ENCODE measurements at places on chromosomes 3 and 15.

DNA sequence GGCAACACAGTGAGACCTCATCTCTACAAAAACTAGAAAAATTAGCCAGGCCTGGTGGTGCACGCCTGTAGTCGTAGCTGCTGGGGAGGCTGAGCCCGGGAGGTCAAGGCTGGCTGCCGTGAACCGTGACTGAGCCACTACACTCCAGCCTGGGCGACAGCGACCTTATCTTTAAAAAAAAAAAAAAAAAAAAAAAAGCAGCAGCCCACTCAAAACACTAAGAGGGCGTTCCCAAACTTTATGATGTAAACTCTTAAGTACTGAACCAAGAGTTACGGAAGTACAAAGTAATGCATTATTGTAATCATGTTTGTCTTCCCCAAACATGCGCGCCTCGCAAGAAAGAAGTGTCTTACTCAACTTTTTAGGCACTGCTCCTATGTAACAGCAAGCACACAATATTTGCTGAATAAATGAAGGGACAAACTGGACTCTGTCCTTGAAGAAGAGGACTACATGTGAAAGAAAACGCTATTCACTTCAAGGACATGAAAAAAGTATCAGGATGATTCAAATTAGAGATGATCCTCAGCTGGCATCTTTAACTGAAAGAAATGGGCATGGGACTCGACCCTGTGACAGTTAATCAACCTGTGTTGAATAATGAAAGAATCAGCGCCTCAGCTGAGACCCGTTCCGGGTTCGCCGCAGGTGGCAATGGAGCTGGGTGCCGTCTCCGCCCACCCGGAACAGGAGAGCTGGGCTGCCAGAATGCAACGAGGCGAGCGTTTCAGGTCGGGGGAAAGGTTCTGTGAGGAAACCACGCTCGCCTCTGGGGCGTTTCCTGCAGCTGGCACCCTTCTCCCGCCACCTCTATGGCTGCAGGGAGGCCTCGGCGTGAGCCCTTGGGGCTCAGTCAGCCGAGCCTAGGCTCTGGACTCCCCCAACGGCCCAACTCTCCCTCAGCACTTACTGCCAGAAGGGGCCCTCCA, 718 bp downstream of the SPG11 start:
- peak; percentile 79 for DNase-seq

- DNase-seq = no peak
Measured at GRCh38 chr15:88246081-88246480, 10.5 kb downstream of the NTRK3 start.

DNA sequence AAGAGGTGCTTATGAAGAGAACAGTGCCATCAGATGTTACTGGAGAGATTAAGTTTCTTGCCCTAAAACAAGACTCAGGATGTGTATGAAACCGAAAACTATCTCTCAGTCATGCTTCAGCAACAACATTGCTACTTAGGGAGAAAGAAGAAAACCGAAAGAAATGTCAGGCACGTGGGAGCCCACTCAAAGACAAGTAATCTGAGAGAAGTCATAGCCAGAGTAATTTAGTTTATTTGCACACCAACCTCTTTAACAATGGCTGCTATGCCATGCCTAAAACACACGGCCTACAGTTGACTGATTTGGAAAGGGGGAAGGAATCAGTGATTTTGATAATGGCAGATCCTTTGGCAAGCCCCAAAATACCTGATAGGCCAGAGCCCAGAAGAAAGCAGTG, 162.9 kb downstream of the TIGIT start:
- no peak for DNase-seq

- DNase-seq = peak; percentile 67
Measured at GRCh38 chr3:53102601-53103147, 27.6 kb downstream of the RFT1 start.

DNA sequence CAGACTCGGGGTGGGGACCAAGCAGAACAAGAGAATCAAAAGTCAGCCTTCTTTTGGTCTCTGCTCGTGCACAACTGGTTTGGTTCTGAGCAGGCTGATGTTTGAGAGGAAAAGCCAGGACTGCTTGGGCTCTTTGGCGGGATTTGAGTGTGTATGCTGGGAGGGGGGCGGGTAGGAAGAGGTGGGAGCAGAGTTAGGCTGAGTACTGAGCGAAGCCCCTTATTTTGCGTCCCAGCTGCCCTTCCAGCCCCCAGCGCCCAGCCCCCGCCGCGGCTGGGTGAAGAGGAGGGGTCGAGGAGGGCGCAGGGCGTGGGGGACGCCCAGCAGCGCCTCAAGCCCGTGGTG, 153.5 kb upstream of the GOLIM4 start:
- no peak for DNase-seq

- DNase-seq = no peak
Measured at GRCh38 chr3:188220988-188221818, 67.2 kb downstream of the LPP start.

DNA sequence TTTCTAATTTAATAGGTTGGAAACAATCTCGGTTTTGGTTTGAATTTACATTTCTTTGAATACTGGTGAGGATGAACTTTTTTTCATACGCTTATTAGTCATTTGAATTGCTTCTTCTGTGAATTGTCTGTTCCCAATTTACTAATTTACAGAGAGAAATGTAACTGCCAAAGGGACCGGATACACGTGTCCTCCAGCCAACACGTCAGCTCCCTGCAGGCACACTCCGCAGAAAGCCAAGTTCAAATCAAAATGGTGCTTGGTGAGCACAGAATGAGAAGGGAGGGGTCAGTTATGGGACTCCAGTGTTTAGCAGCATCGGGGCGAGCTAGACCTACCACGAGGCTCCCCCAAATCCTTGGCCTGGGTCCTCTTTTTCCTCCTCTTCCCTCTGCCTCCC, 10.8 kb upstream of the TSEN2 start:
- DNase-seq = no peak

GRCh38 chr15:99686290-99686689, 46.9 kb downstream of the LYSMD4 start:
- no peak for DNase-seq

DNA sequence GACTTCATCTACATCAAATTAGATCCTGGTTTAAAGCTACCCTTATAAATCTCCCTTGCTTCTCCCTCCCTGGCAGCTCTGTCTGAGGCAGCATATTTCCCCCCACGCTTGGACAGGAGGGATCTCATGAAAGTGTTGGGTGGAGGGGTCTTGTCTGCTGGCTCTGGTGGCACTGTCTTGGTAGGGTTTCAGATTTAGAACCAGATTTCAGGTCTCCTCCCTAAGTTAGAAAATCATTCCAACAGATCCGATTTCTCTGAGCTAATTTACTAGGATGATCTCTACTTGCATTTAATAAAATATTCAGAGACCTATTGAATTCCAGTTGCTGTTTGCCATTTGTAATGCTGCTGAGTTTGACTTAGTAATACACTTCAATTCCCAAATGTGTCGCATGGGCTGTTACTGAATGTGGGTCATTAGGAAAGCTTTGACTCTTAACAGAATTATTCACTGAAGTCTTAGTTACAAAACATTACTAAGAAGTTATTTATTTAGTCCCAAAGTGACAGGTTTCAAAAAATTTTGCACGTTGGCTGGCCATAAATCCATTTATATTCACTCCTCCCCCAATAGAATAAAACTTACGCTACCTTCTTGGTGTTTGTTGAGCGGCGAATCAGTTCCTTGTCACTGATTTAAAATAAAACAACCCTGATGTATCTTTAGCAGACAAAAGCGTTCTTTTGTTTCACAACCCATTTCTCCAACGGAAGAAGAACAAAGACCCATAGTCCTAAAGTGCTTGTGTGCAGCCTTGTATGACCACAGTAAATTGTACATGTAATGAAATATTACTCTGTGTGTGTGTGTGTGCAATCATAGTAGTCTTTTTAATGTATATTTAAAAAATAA, 84.5 kb downstream of the TRAK1 start:
- no peak for DNase-seq

GRCh38 chr3:12553921-12554391, 2.9 kb upstream of the MKRN2 start:
- DNase-seq = peak; percentile 13

- no peak for DNase-seq
Measured at GRCh38 chr3:36919439-36920160, 25.3 kb downstream of the TRANK1 start.

DNA sequence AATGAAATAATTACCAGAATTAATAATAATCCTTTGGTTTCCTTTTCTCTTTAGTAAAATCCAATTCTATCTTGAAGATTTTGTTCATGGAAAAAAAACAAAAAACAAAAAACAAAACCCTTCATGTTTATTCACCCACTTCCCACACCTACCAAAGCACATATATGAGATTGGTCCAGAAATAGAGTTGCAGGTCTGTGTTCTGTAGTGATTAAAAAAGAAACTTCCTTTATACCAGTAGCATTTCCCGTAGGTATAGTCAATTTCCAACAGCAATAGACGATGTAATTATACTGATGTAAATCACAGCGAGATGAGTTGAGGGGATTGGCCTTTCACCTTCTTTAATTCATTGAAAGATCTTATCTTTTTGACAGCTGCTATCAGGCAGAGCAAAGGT, 194.6 kb downstream of the SOX2 start:
- no peak for DNase-seq

DNA sequence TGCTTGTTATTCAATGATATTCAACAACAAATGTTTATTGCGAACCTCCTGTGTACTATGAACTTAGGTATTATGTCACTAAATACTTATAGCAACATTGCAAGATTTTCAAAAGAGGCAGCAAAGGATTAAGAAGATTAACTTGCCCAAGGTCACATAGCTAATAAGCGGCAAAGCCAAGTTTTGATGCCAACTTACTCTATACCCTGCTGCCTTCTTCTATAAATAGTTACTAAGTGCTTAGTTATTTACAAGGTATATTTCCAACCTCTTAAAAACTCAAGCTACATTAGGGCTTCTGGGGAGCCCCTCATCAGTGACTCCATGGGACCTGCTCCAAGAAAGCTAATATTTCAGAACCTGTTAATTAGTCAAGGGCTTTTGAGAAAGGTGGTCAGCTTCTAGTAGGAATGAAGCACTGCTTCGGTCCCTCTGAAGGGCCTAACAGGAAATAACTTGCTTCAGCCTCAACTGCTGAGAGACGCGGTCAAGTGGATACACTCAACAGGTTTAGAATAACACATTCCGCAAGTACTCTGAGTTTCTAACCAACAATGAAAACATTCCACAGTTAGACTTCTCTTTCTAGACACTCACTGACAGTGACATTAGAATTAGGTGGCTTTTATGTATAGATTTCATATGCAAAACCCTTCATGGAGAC, 125.5 kb downstream of the DGKG start:
- no peak for DNase-seq

- no peak for DNase-seq
Measured at GRCh38 chr3:178318941-178319816, 217.1 kb upstream of the KCNMB2 start.

- no peak for DNase-seq
Measured at GRCh38 chr15:92305343-92305742, 88.3 kb upstream of the ST8SIA2 start.

GRCh38 chr15:86494475-86494874, 414.8 kb downstream of the AGBL1 start:
- no peak for DNase-seq

GRCh38 chr3:57654267-57654666, 38.6 kb downstream of the DENND6A start:
- DNase-seq = no peak

DNA sequence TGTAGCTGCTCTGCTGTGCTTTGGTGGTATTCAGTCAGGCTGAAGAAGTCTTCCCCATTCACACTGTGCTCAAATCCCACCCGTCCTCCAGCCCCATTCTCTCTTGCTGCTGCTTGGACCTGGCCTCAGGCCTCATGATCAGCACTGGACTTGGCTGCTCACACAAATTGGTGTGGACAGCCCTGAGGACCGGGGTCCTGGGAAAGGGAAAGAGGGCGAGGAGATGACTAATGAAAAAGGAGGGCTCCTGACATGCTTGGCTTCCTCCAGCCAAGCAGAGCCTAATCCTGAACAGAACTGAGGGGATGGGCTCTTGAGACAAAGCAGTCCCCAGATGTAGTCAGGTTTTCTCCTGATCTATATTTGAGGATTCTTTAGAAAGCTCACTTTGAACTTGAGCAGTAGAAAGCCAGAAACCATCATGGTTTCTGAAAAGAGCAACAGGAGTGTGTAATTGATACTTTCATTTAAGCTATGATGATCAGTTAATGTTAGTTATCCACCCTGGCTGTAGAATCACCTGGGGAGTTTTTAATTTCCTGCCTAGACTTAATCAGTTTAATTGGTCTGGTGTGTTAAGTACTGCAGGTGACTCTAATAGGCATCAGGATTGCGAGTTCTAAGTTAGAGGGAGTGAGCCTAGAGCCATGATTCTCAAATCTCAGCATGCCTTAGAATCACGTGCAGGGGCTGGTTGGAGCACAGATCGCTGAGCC, 79.4 kb upstream of the THBS1 start:
- no peak for DNase-seq

- DNase-seq = no peak
Measured at GRCh38 chr15:89163271-89164055, 57.9 kb downstream of the RLBP1 start.

DNA sequence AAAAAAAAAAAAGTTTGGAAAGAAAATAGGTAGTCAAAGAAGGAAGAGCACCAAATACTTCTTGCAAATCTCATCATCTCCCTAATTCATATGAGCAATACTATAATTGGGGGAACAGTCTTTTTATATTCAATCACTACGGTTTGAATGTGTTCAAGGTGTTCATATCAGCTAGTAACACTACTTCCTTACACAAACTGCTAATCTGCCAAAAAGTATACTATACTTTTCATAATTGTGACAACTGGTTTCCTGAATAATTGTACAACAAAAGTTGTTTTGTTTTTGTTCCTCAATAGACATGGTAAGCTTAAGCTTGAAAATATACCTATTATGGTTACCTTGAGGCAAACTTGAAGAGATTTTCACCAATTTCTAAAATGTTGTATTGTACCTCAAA, 12.1 kb downstream of the SETD2 start:
- no peak for DNase-seq

GRCh38 chr15:36008719-36009118, 462.8 kb upstream of the DPH6 start:
- DNase-seq = no peak

DNA sequence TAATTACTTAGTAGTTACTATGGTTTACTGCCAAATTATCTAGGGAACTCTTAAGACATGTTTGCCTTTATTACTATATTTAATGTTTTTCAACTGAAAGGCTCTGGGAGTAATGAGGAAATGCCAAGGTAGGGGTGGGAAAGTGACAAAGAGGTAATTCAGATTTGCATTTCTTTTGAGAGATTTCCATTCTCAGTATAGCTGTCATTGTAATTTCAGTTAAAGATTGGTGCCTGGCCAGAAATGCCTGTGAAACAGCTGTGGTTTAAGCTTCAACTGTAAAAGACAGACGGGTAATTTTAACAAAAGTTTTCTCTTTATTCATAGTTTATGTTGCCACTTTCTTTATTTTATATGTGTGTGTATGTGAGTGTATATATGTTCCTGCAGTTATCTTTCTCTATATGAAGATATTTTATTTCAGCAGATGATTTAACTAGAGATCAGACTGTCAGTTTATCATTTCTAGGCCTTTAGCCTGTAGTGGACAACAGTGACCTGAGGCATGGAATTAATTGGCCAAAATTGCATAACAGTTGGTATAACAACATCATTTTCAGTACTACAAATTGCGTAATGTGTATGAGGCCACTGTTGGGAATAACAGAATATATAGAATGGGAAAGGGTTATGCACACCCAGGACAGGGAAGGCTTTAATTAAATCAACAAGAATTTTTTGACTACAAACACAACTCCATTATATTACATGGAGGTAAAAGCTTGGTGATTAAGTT, 119.0 kb downstream of the BBX start:
- no peak for DNase-seq

All from activated naive CD4-positive, alpha-beta T cell treated with anti-CD3 and anti-CD28 coated beads, Interleukin-2, amount 50 U/mL, for 72 hours (primary cell).